NCI-H524 treated with DMSO at 0.1 percent for 48 hours (cell line): ENCODE measurements at places on chromosomes 1 and 21.

DNA sequence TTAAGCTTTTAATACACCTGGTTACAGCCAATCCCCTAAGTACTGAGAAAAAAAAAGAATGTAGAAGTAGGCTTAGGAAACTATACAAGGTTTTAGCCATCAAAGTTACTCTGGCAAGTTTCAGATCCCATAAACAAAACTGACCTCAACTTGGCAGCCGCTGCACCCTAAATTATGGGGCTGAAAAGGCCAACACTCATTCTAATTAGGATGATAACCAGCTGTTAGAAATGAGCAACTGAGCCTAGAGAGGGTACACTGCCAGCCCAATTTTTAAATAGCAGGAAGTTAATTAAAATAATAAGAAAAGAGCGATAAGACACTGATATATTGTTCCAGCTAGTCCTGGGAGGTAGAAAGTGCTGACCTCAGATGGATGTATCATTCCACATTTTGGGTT, 105.7 kb upstream of the VAV3 start:
- no peak for DNase-seq

DNA sequence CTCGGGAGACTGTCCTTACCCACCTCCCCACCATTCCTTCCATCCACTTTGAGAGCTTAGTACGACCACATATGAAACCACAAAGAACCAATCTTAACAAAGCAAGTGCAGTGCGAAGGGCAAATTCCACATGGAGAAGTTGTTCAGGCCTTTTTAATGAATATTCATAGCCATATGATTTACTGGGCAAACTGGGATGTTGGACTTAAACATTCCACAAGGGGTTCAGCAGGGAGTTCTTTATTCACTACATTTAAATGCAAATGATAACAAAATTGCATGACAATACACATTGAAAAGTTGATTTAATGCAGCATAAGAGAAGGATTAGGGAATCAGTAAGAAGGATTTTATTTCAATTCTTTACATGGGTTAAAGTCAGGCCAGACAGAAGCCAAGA, 14.7 kb downstream of the NMNAT2 start:
- DNase-seq: no peak

DNA sequence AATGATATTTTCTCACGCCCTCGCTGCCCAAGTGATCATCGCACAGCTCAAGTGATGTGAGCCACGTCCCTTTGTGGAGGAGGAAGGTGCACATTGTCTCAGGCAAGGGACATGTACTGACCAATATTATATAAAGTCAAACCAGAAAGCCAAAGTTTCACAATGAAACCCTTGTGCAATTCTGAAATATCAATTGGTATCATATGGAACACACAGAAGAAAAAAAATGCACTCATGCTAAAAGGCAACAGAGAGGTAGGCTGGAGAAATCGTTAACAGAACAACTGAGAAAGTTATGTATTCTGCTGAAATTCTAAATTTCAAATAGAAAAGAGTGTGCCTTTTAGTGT, 1.9 kb downstream of the JAM2 start:
- DNase-seq: no peak

GRCh38 chr1:18882486-18882885, 19.9 kb downstream of the ALDH4A1 start:
- no peak for DNase-seq

DNA sequence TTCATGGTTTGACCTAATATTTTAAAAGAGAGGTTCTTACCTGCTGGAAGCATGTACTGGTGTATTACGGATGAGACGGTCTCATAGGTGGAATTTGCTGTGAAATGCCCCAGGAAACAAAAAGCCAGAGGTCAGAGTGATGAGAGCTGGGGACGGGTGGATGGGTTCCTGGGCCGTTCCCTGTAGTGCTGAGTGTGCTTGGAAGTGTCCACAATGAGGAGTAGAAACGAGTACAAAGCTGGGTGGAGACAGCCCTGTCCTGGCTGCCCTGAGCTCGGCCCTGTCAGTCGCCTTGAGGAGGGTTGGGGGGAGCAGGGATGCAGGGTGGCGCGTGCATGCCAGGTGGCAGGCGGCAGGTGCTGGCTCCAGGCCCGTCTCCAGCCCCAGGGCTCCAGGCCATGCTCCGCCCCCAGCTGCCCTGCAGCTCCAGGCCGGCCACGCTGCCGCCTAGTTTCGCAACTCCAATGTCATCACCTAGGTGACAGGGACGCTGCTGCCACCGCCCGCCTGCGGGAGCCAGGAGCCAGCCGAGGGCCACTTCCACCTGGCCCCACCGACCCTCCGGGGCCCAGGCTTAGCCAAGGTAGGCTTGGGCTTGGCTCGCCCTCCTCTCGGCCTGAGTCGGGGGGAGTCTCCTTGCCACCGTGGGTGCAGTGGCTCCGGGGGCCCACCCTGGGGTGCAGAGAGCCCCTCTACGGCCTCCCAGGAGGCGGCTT, 16.4 kb downstream of the TP73 start:
- DNase-seq: peak; percentile 38

GRCh38 chr1:11156441-11156840, 32.7 kb upstream of the ANGPTL7 start:
- no peak for DNase-seq

DNA sequence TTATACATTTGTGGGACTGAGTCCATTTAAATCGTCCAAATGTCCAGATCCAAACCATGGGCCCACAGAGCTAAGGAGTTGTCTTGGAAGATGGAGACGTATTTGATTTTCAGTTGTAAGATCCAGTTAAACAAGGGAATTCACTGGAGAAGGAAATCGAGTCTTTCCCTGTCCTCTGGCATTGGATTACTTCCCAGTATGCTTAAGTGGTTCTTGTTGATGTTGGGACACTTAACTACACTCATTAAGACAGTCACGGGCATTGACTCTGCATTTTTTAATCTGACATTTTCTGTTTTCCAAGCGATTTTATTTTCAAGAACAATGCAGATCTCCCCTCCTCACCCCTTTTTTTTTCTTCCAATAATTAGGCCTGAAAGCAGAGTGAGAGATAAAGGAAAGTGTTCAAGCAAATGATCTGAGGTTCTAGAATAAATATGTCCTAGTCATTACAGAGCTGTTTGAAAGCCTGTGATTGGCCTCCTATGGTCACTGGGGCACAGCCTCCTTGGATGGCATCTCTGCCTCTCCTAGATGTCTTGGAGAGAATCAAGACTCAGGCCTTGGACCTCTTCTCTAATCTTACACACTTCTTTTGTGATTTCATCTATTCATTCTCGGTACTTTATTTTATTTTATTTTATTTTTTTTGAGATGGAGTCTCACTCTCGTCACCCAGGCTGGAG, 48.9 kb downstream of the CD247 start:
- DNase-seq: no peak
